ENCODE measurements at places on chromosomes 16 and 17.

GRCh38 chr16:19419698-19420075, 2.0 kb downstream of the TMC5 start:
- ATAC-seq: no peak

- ATAC-seq: no peak
Observed at GRCh38 chr17:1727258-1727789, 2.8 kb downstream of the WDR81 start.

DNA sequence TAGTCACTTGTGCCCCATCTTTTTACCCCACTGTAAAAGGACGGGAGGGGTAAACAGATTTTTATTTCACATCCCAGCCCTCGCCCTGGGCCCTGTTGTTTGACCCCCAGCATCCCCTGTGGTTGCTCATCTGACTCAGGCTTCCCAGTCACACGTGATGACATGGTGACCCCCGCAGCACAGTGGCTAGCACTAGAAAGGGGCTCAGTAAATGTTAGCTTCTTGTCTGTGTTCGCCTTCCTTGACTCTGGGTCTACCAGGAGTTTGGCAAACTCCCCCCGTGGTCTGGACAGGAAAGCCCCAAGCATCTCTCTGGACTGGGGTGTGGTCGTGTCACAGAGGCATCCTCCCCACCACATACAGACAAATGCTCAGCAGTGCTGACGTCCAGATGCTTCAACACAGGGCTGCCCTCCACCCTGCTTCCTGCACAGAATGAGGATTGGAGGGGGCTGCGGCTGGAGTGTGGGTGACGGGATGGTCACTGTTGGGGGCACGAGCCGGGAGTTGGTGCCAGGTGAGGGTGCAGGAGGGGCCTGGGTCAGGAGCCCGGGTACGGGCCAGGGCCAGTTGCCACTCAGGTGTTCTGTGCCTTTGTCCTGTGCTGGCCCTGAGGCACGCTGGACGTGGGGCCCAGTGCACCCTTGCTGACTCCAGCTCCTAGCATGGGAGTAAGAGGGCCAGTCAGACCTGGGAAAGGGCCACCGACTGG, 69.1 kb downstream of the METRNL start:
- no peak for ATAC-seq

DNA sequence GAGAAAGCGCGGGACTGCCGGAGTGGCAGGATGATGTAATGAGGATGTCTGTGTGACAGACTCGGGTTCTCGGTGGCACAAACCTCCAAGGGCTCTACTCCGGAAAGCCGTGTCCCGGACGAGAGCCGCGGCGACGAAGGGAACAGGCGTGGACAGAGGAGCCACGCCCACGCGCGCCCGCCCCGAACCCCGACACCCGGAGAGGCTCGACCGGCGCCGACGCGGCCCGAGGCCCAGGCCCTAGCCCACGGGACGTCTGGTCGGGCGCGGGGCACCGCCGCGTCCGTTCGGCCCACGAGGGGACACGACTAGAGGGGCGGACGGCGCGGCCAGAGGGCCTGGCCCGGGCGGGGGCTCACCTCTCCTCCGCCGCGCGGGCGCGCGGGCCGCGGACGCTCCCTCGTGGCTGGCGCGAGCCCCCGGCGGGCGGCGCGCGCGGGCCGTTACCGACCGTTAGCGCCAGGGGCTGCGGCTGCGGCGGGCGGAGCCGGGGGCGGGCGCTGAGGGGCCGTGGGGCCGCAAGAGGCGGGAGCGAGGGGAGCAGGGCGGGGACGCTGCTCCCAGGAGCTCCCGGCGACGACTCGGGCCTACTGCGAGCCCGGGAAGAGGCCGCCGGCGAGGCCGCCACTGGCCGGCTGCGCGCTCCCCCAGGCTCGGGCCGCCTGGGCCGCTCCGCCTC, 2.1 kb upstream of the IRX5 start:
- ATAC-seq: peak; percentile 27

DNA sequence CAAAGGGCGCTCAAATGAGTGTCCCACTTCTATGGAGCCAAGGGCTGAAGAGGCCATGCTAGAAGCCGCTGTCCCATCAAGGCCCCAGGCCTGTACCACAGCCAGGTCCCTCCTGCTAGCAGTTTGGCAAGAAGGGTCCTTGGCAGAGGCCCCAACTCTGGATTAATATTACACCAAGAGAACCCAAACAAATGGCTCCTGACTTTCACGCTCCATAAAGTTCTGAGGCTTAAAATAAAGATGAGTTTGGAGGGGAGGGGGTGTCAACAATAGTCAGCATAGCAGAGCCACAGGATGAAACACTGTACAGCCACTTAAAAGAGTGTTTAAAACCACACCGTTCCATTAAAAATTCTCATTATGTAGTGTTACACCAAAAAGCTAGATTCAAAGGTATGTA, 30.5 kb downstream of the CUEDC1 start:
- no peak for ATAC-seq

GRCh38 chr16:69474408-69474807, 50.0 kb downstream of the CYB5B start:
- ATAC-seq: no peak

GRCh38 chr16:9449597-9449996, 358.2 kb downstream of the HAPSTR1 start:
- ATAC-seq: no peak

- ATAC-seq: no peak
Observed at GRCh38 chr16:6837722-6838121, 494.9 kb upstream of the RBFOX1 start.

DNA sequence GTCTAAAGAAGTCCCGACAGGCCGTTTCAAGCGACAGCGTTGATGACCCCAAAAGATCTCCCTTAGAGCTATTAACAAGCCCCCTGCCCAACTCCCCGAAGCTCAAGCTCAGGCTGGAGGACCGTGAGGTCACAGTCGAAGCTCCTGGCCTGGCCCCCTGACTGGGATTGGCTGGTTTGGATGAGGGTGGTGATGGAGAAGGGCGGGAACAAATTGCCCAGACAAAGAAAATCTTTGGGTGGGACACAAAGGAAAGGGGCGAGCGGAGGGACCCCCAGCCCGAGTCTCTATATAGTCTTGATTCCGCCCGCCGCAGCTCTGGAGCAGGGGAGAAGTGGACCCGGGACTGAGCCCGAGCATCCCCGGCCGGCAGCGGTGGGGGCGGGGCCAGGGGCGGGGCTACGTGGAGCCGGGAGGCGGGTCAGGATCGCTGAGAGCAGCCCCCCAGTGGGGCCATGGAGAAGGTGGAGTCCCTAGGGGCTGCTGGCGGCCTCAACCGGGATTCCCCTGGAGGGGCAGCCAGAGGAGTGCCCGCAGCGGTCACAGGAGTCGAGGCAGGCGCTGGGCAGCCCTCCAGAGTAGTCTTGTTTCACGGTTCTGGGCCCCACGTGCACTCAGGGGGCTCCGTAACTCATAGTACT, 982 bp upstream of the NEURL4 start:
- peak; percentile 89 for ATAC-seq

- ATAC-seq: no peak
Observed at GRCh38 chr17:64662774-64663367, 764 bp upstream of the SMURF2 start.

- no peak for ATAC-seq
Observed at GRCh38 chr17:50645748-50646682, 11.3 kb downstream of the ABCC3 start.

DNA sequence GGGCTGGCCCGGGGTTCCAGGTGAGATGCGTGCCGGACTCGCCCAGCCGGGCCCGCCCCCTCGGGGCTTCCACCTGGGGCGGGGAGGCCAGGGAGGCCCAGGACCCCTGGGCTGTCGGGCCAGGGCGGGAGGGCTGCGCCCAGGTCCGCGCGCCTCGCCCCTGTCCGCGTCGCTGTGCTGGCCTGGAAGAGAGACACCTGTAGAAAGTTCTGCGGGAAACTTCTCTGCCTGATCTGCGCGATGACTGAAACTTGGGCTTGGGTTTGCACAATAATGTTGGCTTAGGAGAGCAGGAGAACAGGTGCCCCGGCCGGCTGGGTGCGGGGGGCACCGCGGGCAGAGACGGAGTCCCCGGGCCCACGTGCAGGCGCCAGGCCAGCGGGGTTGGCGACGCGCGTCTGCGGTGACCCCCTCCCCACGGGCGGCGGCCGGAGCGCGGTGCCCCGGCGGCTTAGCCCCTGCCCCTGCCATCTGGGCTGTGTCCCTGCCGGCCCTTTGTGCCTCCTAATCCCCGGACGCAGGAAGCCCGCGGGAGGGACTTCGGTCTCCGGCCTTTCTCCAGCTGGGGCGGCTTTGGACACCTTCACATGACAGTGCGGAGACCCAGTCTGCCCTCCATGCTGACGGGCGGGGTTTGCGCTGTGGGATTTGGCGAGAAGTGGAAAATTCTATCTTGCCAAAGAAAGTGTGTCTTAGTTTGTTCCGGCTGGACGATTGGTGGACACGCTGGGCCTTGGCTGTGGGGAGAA, 483 bp downstream of the LLGL2 start:
- ATAC-seq: no peak

- ATAC-seq: peak; percentile 94
Observed at GRCh38 chr16:15874745-15875314, 13.6 kb downstream of the CEP20 start.

- ATAC-seq: no peak
Observed at GRCh38 chr16:54175552-54176375, 110.8 kb downstream of the IRX3 start.

DNA sequence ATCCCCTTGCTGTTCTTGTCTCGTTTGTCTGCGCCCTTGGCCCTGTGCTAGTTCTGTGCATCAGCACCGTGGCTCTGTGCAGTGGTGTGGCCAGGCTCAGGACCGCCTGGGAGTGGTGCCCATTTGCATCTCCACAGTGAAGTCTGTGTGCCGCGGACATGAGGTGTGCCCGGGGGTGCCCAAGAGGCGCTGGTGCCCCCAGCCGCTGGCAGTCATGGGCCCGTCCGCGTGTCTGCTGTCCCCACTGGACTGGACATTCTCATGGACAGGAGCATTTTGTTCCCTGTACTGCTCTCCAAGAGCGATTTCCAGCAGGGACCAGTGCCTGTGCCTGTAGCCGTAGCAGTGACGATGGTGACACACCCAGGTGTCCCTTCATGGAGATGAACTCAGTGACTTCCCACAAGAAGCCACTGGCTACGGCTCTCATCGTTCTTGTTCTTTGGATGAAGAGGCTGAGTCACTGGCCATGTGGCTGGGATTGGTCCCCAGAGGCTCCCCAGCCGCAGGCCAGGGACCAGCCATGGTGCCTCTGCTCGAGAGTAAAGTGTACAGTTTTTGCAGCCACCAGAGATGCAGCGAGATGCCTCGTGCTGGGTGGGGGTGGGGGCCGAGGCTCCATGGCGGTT, 13.0 kb upstream of the MC1R start:
- ATAC-seq: no peak

All from SK-N-SH treated with all-trans-retinoic acid at 6 μM for 48 hours (cell line).